ENCODE measurements at places on chromosomes 13 and 19.

GRCh38 chr19:7862413-7862951 lies 11.7 kb downstream of the PRR36 start:
- DNase-seq = peak; percentile 85

GRCh38 chr13:36920616-36921185 lies 663 bp upstream of the SMAD9 start:
- no peak for DNase-seq

- no peak for DNase-seq
These were observed 1487.0 kb upstream of the SLC10A2 start for GRCh38 chr13:104553186-104553585.

DNA sequence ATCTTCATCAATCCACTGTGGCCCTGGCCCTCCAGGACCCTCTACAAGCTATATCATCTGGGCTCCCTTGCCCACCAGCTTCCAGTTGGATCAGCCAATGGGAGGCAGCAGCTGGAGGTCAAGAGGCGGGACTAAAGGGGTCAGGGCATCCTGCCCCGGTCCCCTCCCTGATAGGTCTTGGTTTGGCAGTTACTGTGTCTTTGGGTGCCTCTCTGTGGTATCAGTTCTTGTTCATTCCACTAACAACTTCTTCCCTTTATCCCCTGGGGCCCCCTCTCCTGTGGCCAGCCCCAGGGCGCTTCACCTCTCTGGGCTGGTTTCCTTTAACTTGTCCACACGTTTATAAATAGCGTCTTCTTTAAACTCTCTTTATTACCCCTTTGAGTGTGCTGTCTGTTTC lies 83.6 kb downstream of the DCT start:
- DNase-seq = no peak

- no peak for DNase-seq
These were observed 22.7 kb upstream of the MAB21L1 start for GRCh38 chr13:35499196-35499662.

DNA sequence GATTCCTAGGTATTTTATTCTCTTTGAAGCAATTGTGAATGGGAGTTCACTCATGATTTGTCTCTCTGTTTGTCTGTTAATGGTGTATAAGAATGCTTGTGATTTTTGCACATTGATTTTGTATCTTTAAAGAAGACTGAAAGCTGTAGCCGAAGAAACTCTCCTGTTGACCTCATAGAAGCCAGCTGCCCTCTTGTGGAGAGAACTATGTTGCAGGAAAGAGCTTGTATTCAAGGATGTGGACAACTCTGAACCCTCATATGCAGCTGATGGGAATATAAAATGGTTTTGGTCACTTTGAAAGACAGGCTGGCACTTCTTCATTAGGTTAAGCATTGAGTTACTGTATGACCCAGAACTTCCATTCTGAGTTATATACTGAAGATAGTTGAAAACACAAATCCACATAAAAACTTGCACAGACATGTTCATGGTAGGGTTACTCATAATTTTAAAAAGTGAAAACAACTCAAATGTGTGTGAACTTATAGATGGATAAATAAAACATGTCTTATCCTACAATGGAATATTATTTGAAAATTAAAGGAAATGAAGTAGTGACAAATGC lies 65.8 kb upstream of the SLITRK6 start:
- DNase-seq = no peak

DNA sequence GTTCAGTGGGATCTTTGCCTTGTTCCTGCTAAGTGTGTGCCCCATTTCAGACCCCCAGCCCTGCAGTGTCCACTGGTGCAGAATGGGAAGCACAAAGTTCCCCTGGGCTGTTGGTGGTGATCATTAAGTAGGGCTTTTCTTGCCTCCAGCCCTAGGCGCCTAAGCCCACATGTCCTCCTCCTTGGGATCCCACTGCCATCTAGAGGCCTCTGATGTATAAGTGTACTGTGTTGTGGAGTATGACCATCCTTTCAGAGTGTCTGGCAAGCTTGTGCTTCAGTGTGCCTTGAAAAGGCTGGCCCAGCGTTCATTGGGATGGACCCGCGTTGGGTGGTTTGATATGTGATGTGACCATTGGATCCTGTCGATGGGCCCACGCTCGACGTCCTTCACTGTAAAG lies 71.2 kb downstream of the WASF3 start:
- DNase-seq = no peak

DNA sequence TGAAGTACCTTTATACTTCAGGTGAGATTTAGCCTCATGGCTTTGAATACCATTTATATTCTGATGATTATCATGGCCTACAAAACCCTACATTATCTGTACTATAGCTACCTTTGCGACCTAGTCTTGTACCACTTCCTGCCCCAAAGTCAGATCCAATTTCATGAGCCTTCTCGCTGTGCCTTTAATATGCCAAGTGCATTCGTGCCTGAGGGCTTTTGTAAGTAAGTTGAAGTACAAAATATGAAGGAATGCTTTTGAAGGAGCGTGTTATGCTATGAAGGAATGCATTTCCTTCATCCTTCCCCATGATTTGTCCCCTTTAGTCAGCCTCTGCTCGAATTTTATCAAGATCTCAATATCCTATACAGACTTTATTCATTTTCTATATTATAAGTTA lies 9.2 kb upstream of the RASL11A start:
- no peak for DNase-seq

GRCh38 chr13:50124536-50125303 lies 109.5 kb downstream of the KCNRG start:
- peak; percentile 90 for DNase-seq

DNA sequence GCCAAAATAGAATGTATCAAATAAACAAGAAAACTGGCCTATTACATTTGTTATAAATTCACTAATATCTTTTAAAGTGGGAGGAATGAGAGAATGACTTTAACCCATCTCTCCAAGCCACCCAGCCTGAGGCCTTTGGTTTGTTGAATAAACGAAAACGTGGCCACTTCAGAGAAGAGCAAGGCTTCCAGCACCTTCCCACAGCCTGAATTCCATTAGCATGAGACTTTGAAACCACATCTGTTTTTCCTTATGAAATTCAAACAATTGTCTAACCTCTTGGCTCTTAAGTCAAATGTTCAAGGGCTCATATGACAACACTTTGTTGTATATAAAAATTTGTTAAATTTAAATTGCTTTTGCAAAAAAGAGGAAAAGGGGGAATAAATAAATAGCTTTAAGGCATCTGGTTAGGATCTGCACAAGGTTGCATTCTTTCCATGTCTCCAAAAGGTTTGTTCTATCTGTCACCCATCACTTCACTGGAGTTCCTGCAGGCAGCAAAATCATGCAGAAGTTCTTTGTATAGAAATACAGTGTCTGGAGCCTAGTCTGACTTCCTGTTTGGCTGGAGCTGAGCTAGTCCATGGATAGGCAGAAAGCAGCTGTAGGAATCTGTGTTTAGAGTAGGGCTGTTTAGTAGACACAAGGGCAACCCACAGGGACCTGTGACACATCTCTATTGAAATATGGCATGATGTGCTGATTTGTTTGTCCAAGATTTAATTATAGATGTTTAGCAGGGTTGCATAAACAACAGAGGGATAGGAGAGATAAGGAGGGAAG lies 502.3 kb downstream of the KCTD12 start:
- DNase-seq = no peak
